Esophagus squamous epithelium (tissue), 5 donors: ENCODE measurements at places on chromosomes 1 and 21.

DNA sequence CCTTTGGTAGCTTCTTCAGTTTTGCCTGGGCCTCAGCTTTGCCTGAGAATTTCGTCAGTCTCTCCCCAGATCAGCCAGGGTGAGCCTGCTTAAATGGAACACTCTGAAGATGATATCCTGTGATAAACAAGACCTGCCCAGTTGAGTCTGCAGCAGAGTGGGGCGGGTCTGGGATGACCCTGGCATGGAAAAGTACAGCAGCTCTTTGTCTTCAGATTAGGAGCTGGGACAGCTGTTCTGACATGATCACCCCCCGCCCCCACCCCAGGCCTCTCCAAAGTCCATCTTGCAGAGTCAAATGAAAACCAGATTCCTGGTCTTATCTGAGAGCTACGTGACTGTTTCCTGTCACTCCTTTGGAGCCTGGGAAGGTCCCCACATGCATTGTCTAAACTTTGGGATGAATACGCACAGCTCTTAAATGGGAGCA is 2.2 kb upstream of the TMEM51 start:
- no peak overlapping the region for H3K4me3 ChIP-seq
- H3K4me1 ChIP-seq: peaks cover 13% of the 10 kb centered on the region
- H3K27ac ChIP-seq: no peak overlapping the region
- H3K27me3 ChIP-seq: no peaks in the 10 kb centered on the region

- no peak overlapping the region for H3K4me3 ChIP-seq
- DNase-seq: no peak
- H3K4me1 ChIP-seq: no peaks in the 10 kb centered on the region
These were observed 445.5 kb downstream of the MATN1 start for GRCh38 chr1:30277911-30278310.

DNA sequence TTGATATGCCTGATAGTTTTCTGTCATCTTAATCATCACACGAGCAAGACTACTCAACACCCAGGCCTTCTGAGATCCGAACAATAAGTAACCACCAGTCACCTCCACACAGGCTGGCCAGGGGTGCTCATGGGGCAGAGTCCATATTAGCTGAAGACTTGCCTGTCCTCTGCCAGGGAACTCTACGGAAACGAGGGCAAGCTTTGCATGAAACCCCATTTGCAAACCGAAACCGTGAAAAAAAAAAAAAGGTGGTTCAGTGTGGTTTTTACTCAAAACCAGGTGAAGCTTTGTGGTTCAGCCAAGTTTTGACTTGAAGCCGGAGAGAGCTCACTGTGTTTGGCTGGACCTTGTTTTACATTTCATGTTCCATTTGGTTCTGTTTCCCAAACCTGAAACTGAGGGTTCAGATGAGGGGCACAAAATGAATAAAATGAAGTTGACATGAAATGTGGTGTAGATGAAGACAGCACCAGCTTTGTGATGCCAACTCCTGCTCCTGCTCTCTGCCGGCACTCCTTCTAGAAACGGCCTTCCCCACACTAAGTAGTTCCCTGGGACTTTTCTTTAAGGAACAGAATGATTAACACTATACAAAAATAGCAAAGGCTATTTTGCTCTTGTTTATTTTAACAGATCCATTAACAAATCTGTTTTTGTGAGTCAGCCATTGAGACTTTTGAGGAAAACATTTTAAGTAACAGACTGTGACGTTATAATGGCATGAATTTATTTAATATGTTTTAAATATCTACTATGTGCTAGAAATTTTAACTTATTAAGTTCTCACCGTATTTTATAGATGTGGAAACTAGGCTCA is 74.7 kb downstream of the RUNX1 start:
- no peaks in the 10 kb centered on the region for H3K36me3 ChIP-seq
- no peak for DNase-seq
- no peaks in the 10 kb centered on the region for H3K4me1 ChIP-seq
- H3K27me3 ChIP-seq: no peaks in the 10 kb centered on the region

DNA sequence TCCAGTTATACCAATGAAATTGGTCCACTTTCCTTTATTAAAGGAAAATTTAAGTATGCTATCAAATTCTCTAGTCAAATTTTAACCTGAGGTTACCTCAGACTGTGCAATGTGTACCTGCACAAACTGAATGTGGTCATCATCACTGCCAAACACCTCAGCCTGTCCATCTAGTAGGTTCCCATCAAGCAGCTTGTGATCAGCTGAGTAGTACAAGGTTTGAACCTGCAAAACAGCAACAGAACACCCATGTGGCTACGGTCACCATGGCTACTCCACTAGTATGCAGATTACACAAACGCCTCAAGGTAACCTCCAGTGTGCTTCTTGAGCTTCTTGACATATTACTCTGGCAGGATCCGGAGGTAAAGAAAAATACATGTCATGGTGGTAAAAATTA is 11.6 kb downstream of the IVNS1ABP start:
- no peak for DNase-seq
- H3K27me3 ChIP-seq: no peaks in the 10 kb centered on the region
- peaks cover 3% of the 10 kb centered on the region for H3K4me1 ChIP-seq
- no peak overlapping the region for H3K4me3 ChIP-seq
- no peak overlapping the region for H3K27ac ChIP-seq
- H3K36me3 ChIP-seq: peaks cover 43% of the 10 kb centered on the region

- H3K4me1 ChIP-seq: no peaks in the 10 kb centered on the region
- DNase-seq: no peak
- no peaks in the 10 kb centered on the region for H3K27me3 ChIP-seq
- H3K27ac ChIP-seq: no peak overlapping the region
- H3K4me3 ChIP-seq: no peak overlapping the region
These were observed 63.4 kb downstream of the KCNAB2 start for GRCh38 chr1:6108937-6109614.

- no peak overlapping the region for H3K27ac ChIP-seq
- no peaks in the 10 kb centered on the region for H3K27me3 ChIP-seq
- no peak overlapping the region for H3K4me3 ChIP-seq
- H3K36me3 ChIP-seq: peaks cover 50% of the 10 kb centered on the region
These were observed 9.1 kb upstream of the SYTL1 start for GRCh38 chr1:27332536-27333281.

DNA sequence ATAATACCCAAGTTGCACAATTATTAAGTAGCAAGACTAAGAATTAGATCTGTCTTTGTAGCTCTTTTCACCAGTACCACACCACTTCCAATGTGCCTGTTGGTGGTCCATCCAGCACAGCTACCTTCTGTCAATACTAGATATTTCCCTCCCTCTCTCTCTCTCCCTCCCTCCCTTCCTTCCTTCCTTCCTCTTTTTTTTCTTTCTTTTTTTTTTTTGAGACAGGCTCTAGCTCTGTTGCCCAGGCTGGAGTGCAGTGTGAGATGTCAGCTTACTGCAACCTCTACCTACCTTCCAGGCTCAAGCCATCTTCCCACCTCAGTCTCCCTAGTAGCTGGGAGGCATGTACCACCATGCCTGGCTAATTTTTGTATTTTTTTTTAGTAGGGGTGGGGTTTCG is 21.1 kb downstream of the KPNA6 start:
- H3K27ac ChIP-seq: no peak overlapping the region
- no peaks in the 10 kb centered on the region for H3K27me3 ChIP-seq
- H3K36me3 ChIP-seq: peaks cover 15% of the 10 kb centered on the region
- DNase-seq: no peak

DNA sequence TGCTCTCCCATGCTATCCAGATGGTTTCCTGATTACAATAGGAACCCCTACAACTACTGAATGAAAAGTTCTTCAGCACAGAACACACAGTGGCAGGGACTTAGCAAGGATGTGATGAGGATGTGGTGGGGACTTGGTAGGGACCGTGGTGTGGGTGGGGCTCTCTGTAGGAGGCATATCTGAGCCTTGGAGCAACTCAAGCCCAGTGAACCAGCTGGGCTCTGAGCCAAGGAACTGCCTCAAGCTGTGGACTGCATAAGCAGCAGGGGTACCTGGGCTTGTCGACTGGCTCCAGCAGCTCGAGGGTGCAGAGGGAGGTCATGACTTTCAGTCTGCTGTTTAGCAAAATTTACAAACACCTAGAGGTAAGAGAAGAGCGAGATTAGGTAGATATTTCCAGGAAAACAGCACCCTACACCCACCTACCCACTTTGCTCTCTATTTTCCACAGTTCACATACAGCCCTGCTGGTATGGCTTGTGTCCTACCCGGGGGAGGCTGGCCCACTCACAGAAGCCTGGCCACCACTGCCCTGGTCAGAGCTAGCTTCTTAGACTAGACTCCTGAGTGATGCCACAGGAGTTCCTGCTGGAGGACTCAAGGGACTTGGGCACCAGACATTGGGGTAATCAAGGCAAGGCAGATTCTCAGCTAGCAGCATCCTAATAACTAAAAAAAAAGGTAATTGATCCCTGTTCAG is 86.8 kb upstream of the GCLM start:
- no peak for DNase-seq
- peaks cover 4% of the 10 kb centered on the region for H3K27me3 ChIP-seq

GRCh38 chr1:154935749-154936554 is 567 bp downstream of the PMVK start:
- peaks cover 71% of the 10 kb centered on the region for H3K4me1 ChIP-seq
- H3K36me3 ChIP-seq: peaks cover 7% of the 10 kb centered on the region
- no peak for DNase-seq
- peak overlapping the region; percentile 65 for H3K4me3 ChIP-seq
- H3K27me3 ChIP-seq: no peaks in the 10 kb centered on the region

- no peak for DNase-seq
- no peaks in the 10 kb centered on the region for H3K36me3 ChIP-seq
- peaks cover 9% of the 10 kb centered on the region for H3K4me1 ChIP-seq
- no peaks in the 10 kb centered on the region for H3K27me3 ChIP-seq
These were observed 9.1 kb upstream of the EXO1 start for GRCh38 chr1:241838897-241839296.

DNA sequence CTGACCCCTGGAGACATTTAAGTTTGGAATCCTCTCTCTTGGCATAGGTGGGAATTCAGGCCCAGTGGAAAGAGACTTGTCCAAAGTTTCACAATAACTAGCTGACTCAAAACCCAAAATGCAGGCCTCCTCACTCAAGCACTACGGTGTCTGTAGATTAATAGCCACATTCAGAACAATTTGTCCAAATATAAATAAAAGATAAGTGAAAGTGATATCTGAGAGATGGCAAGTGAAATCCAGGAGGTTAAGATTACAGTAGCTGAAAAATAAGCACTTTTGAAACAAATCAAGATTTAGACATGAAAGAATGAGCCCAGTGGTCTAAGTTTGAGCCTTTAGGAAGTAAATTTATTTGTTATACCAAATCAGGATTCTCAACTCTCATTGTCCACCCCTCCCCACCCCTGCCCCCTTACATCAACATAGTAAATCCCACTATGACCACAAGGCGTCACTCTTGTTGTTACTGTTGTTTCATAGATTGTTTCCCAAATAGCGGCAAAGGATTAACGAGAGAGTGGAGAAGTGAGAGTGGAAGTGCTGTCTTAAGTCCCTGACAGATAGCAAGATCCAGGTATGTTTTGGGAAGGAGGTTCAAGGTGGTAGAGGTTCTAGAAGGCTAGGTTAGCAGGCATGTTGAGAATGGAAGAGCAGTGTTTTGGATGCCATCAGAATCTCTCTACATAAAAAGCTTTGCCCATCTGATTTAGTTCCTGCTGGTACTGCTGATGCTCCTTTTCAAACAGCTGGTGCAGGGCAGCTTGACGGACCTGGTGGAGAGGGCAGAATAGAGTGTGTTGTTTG is 7.1 kb upstream of the TPM3 start:
- no peaks in the 10 kb centered on the region for H3K27me3 ChIP-seq
- H3K4me1 ChIP-seq: no peaks in the 10 kb centered on the region
- H3K27ac ChIP-seq: peak overlapping the region; percentile 16
- no peak for DNase-seq
- H3K4me3 ChIP-seq: no peak overlapping the region
- no peaks in the 10 kb centered on the region for H3K36me3 ChIP-seq

GRCh38 chr1:108750476-108751181 is 4.2 kb downstream of the STXBP3 start:
- no peak overlapping the region for H3K4me3 ChIP-seq
- H3K27ac ChIP-seq: no peak overlapping the region
- peaks cover 5% of the 10 kb centered on the region for H3K4me1 ChIP-seq
- peaks cover 38% of the 10 kb centered on the region for H3K36me3 ChIP-seq
- H3K27me3 ChIP-seq: no peaks in the 10 kb centered on the region
- DNase-seq: no peak

DNA sequence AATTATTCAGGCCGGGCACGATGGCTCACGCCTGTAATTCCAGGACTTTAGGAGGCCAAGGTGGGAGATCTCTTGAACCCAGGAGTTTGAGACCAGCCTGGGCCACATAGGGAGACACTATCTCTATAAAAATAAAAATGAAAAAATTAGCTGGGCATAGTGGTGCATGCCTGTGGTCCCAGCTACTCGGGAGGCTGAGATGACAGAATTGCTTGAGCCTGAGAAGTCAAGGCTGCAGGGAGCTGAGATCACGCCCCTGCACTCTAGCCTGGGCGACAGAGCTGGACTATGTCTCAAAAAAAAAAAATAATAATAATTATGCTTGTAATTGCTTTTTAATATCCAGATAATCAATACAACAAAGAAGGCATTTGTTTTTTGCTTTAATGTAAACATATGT is 91.3 kb downstream of the RIPK4 start:
- no peak overlapping the region for H3K27ac ChIP-seq
- no peak for DNase-seq
- H3K4me1 ChIP-seq: peaks cover 24% of the 10 kb centered on the region
- no peaks in the 10 kb centered on the region for H3K27me3 ChIP-seq
- no peaks in the 10 kb centered on the region for H3K36me3 ChIP-seq

GRCh38 chr1:23889074-23889473 is 21.0 kb upstream of the FUCA1 start:
- no peak overlapping the region for H3K27ac ChIP-seq
- DNase-seq: no peak
- H3K4me3 ChIP-seq: no peak overlapping the region

- H3K36me3 ChIP-seq: no peaks in the 10 kb centered on the region
- H3K4me1 ChIP-seq: no peaks in the 10 kb centered on the region
- no peak overlapping the region for H3K4me3 ChIP-seq
- no peaks in the 10 kb centered on the region for H3K27me3 ChIP-seq
These were observed 17.6 kb upstream of the DHCR24 start for GRCh38 chr1:54904476-54905048.

GRCh38 chr1:112696578-112697314 is 10.2 kb downstream of the RHOC start:
- peaks cover 25% of the 10 kb centered on the region for H3K4me1 ChIP-seq
- no peak overlapping the region for H3K27ac ChIP-seq
- no peak for DNase-seq
- no peak overlapping the region for H3K4me3 ChIP-seq
